Stimulated activated CD4-positive, alpha-beta T cell treated with anti-CD3 and anti-CD28 coated beads, Interleukin-2, amount 100 ng/mL, for 24 hours (primary cell): ENCODE measurements at places on chromosomes 3 and 15.

GRCh38 chr3:119856695-119857094, 74.8 kb downstream of the NR1I2 start:
- DNase-seq = no peak

DNA sequence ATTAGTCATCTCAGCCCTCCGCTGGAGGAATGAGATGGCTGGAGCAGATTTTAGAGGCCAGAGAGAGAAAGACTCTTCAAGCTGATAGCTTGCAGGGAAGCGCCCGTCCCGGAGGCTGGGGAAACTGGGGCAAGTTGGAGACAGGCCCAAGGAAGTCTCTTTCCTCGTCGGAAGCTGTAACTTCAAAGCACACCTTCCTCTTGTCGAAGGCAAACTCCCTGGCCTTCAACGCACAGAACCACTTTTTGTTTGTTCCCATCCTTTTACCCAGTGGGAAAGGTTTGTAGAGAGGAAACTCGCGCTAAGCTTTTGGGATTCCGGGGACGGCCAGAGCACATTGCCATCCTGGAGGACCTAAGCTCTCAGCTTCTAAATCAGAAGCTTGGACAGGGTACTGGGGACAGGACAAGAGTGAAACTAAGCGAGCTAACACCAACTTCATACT, 900 bp upstream of the EOMES start:
- peak; percentile 5 for DNase-seq

GRCh38 chr15:97521381-97522285, 438.9 kb upstream of the ARRDC4 start:
- DNase-seq = no peak

- no peak for DNase-seq
Measured at GRCh38 chr3:142987080-142987700, 14.2 kb upstream of the U2SURP start.

- no peak for DNase-seq
Measured at GRCh38 chr3:70742081-70742480, 429.6 kb upstream of the MDFIC2 start.
